Stimulated activated CD8-positive, alpha-beta memory T cell treated with anti-CD3 and anti-CD28 coated beads, Interleukin-4, amount 100 ng/mL, for 1 hour (primary cell): ENCODE measurements at places on chromosomes 5 and 9.

DNA sequence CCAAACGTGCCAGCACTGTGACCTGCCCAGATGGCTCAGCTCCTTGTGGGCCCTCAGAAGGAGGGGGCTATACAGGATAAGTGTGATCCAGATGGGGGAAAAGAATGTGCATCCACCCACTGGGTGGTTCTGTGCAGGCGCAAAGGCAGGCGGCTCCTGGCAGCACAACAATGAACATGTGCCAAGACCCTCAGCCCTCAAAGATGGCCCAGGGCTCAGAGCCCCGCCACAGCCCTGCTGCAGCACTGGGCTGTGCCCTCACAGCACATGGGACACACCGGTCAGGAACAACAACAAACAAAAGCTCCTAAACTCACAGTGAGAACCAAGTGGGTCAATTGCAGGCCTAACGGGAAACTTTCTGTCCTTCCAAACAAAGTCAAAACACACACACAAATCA, 4.7 kb downstream of the SEMA4D start:
- no peak for DNase-seq

DNA sequence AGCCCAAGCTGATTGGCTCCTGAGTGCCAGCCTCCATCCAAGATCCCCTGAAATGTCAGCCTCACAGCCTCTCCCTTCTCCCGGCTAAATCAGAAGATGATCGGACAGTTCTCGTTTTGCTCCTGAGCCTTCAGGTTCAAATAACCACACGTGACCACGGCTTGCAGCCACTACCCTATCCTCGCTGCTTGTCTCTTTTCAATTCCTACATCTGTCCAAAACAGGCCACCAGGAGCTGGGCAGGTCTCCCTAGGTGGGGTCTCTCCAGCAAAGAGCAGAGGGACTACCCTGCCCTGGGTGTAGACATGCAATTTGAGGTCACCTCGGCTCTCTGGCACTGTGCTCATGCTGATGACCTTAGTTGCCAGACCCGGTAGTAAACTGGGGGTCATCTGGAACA, 224.0 kb upstream of the TBC1D2 start:
- DNase-seq = no peak

DNA sequence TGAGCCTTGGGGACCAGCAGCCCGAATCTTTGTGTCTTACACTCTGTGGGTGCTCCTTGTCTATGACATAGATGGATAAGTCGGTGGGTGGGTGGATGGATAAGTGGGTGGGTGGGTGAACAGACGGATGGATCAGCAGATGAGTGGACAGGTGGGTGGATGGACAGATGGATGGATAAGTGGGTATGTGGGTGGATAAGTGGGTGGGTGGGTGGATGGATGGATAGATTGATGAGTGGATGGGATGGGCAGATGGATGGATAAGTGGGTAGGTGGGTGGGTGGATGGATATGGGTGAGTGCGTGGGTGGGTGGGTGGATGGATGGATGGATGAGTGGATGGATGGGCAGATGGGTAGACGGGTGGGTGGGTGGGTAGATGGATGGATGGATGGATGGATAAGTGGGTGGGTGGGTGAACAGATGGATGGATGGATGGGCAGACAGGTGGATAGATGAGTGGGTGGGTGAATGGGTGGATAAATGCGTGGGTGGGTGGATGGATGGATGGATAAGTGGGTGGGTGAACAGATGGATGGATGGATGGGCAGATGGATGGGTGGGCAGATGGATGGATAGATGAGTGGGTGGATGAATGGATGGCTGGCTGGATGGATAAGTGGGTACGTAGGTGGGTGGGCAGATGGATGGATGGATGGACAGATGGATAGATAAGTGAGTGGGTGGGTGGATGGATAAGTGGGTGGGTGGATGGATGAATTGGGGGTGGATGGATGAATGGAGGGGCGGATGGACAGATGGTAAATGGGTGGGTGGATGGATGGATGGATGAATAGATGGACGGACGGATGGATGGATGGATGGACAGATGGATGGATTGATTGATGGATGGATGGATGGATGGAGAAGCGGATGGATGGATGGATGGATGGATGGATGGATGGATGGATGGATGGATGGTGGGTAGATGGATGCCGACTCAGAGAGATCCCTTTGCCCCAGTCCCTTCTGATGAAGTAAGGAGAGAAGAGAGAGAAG, 121.2 kb downstream of the VAV2 start:
- no peak for DNase-seq

DNA sequence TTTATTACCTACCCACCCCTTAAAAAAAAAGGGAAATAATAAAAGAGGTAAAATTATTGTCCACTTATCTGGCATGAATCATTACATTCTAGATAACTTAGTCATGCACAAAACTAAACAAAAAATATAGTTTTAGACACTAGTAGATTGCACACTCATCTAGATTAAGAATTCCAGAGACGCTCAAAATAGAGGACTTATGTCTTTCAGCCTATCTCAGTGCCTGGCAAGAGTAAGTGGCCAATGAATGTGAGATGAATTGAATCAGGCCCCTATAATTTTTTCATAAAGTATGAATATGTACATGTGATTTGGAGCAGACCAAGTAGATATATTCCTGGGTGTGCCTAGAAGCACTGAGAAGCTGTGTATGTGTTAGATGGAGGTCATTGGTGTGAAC, 2.0 kb upstream of the RXFP3 start:
- DNase-seq = no peak

GRCh38 chr9:110650261-110650660, 18.3 kb upstream of the MUSK start:
- no peak for DNase-seq

DNA sequence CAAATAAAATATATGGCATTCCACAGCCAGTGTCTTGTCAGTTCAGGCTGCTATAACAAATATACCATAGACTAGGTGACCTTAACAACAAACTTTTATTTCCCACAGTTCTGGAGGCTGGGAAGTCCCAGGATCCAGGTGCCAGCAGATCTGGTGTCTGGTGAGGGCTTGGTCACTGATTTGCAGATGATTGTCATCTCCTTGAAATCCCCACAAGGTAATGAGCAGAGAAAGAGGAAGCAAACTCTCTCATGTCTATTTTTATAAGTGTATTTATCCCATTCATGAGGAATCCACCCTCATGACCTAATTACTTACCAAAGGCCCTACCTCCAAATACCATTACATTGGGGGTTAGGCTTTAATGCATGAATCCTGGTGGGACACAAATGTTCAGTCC, 663.2 kb downstream of the TLR4 start:
- DNase-seq = no peak

GRCh38 chr5:4868140-4868735, 271.9 kb upstream of the ADAMTS16 start:
- DNase-seq = no peak

- DNase-seq = no peak
Measured at GRCh38 chr5:126869005-126869451, 92.1 kb downstream of the LMNB1 start.

- no peak for DNase-seq
Measured at GRCh38 chr5:172187118-172188032, 649 bp downstream of the STK10 start.

DNA sequence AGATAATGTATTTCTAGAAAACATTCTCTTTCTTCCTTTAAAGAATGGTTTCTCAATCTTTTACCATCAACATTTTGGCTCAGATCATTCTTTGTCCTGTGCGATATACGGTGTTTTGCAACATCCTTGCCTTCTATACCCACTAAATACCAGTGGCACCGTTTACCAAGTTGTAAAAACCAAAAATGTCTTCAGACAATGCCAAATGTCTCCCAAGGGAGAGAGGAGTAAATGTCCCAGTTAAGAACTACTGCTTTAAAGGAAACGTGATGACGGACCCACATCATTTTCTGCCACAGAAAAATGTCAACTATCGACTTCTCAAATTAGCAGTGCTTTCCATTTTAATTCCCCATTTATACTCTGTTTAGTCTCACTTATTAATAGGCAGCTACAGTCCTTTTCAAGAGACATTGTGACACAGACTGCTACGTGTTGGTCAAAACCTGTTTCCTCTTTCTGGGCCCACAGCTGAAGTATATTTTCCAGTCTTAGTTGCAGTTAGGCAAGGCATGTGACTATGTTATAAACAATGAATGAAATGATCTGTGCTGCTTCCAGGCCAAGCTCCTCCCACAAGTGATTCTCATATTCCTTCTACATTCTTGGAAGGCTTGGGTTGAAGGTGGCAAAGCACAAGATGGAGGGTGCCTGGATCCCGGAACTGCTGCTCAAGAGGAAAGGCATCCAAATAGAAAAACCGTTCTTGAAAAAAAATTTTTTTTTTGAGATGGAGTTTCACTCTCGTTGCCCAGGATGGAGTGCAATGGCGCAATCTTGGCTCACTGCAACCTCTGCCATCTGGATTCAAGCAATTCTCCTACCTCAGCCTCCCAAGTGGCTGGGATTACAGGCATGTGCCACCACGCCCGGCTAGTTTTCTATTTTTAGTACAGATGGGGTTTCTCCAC, 8.8 kb downstream of the PRXL2C start:
- DNase-seq = no peak

DNA sequence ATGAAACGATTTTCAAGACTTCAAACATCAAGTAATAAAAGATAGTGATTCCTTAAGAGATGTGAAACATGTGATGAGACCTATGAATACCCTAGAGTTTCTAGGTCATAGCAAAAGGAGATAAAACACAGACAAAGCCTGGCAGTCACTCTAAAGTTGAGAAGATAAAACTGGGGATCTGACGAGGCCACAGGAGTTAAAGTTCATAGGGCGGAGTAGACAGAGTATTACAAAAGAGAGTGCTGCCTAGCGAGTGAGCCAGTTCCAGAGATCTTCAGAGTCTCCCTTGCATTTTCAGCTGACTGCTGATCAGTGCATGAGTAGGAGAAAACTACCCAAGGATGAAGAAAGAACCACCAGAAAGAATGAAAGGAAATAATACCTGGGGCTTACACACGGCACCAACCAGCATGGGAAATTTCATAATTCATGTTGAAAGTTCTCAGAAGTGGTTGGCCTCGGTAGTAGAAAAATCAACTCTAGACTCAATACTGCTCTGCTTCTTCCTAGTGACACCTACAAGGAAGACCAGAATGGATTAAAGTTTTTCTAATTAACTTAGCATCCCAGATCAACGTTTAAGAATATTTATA, 30.4 kb downstream of the FBXO4 start:
- no peak for DNase-seq

DNA sequence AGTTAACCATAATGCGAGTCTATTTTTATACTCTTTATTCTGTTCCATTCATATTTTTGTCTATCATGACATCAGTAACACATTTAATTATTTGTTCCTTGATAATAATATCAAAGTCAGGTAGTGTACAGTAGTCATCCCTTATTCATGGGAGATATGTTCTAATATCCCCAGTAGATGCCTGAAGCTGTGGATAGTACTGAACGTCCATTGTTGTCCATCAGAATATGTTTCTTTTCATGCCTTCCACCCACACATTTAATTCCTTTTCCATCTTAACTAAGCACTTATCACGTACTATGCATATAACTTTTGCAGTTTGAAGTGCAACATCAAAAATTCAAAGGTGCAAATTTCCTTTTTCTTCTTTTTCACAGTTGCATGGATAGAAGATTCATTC, 53.6 kb downstream of the FER start:
- no peak for DNase-seq

DNA sequence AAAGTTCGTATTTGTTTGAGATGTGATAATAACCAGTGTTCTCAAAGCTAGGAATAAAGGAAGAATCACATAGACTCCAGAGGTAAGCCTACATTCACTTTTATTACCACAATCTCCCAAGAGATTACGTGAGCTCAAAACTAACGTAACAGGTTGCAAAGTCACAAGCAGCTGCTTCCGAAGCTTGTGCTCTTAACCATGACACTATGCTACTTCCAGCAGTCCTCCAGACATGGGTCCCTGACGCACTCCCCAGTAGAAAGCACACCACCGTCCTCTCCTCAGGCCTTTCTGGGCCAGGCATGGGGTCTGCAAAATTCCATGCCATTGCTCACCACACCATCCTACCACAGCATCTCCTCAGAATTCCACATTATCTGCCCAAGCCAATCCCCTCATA, 84.6 kb downstream of the PAX5 start:
- DNase-seq = no peak

DNA sequence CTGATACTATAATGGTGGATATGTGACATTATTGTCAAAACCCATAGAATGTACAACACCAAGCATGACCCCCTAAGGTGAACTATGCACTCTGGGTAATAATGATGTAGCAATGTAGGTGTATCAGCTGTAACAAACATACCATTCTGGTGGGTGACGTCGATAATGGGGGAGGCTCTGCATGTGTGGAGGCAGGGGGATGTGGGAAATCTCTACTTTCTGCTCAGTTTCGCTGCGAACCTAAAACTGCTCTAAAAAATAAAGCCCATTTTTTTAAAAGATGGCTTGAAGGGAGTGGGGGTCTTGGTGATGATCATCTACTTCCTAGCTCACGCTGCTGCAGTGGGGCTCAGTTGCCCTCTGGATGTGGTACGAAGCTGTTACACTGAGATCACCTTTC, 51.1 kb downstream of the RASGEF1C start:
- no peak for DNase-seq

GRCh38 chr5:83542839-83543238, 71.3 kb downstream of the VCAN start:
- DNase-seq = no peak

DNA sequence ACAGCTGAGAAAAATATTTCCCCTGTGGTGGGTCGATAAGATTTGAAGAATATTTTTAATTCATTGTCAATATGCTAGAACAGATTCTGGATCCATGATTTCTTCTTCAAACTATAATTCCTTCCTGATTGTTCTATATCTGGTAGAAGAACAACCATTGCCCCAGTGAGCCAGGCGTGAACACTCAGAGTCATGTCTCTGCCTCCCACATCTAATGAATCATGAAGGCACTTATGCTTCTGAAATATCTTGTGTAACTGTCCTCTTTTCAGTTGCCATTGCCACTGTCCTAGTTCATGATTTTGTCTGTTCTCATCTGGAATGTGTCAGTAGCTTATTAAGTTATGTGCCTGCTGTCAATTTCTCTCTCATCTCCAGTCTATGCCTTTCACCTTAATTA, 40.0 kb downstream of the GABRG2 start:
- DNase-seq = no peak

- DNase-seq = no peak
Measured at GRCh38 chr9:93171261-93171990, 12.5 kb upstream of the WNK2 start.

DNA sequence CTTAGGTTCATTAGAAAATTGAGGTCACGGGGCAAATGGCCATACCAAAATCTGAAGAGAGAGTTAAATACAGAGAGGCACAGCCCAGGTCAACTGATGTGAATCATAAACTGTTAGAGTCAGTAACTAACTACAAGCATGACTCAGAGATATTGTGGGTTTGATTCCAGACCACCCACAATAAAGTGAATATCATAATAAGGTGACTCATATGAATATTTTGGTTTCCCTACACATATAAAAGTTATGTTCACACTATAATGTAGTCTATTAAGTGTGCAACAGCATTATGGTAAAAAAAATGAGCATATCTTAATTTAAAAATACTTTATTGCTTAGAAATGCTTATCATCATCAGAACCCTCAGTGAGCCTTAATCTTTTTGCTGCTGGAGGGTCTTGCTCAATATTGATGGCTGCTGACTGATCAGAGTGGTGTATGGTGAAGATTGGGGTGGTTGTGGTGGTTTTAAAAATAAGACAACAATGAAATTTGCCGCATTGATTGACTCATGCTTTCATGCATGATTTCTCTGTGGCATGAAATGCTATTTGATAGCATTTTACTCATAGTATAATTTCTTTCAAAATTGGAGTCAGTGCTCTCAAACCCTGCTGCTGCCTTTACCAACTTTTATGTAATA, 53.1 kb upstream of the EDIL3 start:
- DNase-seq = no peak

- DNase-seq = no peak
Measured at GRCh38 chr9:121976751-121977150, 116.4 kb downstream of the TTLL11 start.

- no peak for DNase-seq
Measured at GRCh38 chr9:133342570-133342969, 5.4 kb downstream of the MED22 start.
